ENCODE measurements at places on chromosomes 11 and 22.

DNA sequence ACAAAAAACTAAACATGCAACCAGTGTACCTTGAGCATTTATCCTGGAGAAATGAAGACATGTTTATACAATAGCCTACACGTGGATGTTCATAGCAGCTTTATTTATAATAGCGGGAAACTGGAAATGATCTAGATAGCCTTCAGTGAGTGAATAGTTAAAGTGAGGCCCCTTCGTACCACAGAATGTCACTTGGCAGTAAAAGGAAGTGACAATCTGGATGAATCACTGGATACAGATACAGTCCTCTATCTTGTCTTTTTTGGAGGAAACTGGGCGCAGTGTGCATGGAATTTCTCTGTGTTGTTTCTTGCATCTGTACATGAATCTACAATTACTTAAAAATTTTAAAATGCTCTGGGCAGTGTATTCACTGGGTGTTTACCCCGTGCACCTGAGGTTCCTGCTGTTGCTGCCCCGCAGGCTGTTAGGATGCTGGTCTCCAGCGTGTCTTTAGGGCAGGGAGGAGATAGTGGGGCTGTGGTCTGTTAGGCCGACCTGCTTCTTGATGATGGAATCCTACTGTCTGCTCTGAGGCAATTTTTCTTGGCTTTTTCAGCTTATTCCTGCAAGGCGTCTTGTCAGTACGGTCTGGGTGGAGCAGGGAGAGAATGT is 23.2 kb downstream of the DERL3 start:
- DNase-seq, result no peak

DNA sequence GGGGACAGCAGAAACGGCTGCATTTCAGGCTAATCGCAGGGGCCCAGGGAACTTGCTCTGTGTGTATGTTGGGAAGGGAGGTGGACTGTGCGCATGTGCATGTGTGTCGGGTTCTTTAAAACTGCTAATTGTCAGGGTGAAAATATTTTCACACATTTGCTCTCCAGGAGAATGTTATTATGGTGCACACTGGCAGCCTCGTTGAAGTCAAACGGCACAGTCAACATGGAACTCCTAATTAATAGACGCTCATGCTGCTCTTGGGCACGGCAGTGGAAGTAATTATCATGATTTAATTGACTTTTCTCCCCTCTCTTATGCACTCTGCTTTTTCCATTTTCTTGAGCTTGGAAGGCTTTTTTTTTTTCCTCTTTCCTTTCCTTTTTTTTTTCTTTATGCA is 92.6 kb downstream of the TSPAN18 start:
- DNase-seq, result no peak

DNA sequence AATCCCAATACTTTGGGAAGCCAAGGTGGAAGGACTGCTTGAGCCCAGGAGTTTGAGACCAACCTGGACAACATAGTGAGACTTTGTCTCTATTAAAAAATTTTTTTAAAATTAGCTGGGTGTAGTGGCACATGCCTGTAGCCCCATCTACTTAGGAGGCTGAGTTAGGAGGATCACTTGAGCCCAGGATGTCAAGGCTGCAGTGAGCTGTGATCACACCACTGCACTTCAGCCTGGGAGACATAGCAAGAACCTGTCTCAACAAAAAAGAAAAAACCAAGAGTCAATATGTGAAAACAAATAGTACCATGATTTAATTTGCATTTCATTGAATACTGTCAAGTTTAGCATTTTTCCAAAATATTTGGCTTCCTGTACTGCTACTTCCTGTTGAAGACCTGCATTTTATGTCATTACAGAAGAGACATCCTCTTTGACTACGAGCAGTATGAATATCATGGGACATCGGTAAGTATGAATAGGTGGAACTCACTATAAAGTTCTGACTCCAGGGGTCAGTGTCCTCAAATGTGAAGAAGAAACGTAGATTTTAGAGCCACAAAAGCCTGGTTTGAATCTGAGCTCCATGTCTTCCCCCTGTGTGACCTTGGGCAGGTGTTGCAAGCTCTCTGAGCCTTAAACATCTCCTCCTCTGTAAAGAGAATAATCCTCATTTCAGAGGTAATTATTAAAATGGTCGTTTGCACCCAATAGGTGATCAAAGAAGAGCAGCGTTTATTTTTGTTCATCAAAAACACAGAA is 16.0 kb downstream of the CDC45 start:
- no peak for DNase-seq

DNA sequence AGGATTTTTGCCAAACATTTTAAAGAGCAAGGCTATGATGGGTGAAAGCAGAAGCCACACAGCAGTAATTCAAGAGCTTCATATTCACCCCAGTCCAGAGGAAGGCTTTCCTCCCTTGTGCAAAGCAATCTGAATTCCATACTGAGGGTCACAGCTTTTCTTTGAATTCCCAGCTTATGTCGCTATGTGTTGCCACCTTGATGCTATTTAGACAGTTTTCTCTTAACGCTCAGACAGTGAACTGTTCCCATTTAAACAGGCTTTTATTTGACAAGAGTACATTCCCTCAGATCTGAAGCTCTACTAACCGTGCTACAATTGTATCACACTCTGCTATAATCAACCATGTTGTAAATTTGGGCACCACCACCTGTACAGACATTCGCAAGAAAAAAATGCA is 279.7 kb downstream of the CADM1 start:
- no peak for DNase-seq

GRCh38 chr22:25497181-25497641 is 67.3 kb upstream of the GRK3 start:
- DNase-seq, result no peak

- DNase-seq, result no peak
These were observed 20.5 kb upstream of the SCGB1A1 start for GRCh38 chr11:62398011-62398994.

GRCh38 chr22:19710769-19711106 is 3.6 kb upstream of the SEPTIN5 start:
- no peak for DNase-seq

GRCh38 chr11:13134886-13135285 is 125.8 kb downstream of the RASSF10 start:
- DNase-seq, result no peak

DNA sequence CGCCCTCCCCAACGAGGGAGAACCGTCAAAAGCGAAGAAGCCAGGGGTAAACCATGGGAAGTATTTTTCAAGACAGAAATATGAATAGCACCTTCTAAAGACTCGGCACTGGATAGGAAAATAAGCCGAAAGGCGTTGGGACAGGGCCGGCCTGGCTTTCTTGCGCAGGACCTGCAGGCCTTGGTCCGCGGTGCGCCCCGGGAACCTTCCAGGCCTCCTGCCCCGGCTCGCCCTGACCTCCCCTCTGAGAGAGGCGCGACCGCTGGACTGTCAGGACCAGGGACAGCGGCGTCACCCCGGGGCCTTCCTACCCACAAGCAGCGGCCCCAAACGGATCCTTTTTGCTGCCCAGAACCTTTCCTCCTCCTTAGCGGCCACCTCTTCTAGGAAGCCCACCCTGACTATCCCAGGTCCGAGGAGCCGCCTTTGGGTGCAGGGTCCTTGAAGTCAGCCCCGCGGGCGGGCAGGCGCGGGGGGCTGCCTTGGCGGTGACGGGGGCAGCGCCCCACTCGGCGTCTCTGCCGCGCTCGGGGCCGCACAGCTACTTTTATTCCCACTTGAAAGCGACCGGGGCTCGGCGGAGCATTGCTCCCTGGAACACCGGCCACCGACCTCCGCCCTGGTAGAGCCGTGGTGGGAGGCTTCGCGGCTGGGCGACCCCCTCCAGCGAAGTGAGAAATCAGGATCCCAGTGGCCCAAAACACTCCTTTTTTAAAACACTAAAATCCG is 650 bp upstream of the MAPK11 start:
- DNase-seq, result no peak

- no peak for DNase-seq
These were observed at the start of gene BLID for GRCh38 chr11:122115524-122116379. BLID (minus strand) TSS chr11:122116215; CDS start chr11:122115922, 293 bp downstream.

GRCh38 chr22:20465759-20466077 is 28.1 kb upstream of the SCARF2 start:
- no peak for DNase-seq
